ENCODE measurements at places on chromosomes 1 and 21.

DNA sequence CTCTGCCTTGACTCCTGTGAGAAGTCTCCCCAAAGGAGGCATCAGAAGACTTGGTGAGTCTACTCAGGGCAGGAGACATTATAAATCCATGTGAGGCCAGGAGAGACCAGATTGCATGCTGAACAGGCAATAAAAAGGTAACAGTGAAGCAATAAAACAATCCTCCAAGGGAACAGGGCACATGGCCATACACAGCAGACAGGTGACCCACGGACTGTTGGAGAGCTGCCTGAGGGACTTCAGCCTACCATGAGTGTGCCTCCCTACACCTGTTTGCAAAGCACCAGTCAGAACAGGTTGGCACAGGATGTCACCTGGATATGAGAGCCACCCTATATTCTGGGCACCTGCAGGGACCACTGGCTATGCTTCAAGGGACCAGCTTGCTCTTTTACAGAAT, 67.6 kb downstream of the MAB21L3 start:
- DNase-seq, result no peak

DNA sequence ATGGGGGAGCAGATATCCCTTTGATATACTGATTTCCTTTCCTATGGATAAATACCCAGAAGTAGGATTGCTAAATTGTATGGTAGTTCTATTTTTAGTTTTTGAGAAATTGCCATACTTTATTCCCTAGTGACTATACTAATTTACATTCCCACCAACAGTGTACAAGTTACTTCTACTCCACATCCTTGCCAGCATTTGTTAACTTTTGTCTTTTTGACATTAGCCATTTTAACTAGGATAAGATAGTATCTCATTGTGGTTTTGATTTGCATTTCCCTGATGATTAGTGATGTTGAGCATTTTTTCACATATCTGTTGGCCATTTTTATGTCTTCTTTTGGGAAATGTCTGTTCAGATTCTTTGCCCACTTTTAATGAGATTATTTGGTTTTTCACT, 620.6 kb upstream of the CAMK1G start:
- no peak for DNase-seq

GRCh38 chr1:39395357-39395831, 96.0 kb upstream of the BMP8A start:
- no peak for DNase-seq

GRCh38 chr1:31981972-31982371, 31.7 kb upstream of the KHDRBS1 start:
- DNase-seq, result no peak

DNA sequence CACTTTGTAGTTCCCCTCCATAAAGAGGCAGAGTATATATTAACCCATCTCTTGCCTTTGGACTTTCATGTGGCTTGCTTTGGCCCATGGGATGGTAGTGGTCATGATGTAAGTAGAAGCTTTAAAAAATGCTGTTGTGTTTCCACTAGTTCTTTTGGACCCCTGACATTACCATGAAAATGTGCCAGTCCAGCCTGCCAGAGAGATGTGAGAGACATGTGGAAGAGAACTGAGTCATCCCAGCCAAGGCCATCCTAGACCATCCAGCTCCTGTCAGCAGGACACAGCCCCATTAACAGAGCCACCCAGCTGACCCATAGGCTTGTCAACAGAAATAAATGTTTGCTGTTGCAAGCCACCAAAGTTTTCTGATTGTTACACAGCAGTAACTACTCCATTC, 3.9 kb upstream of the CD101 start:
- no peak for DNase-seq

GRCh38 chr1:237873487-237874211, 17.1 kb downstream of the ZP4 start:
- no peak for DNase-seq

GRCh38 chr1:228081578-228082213, 812 bp upstream of the ARF1 start:
- no peak for DNase-seq

- DNase-seq, result peak; percentile 72
Measured at GRCh38 chr1:217983051-217983375, 302.1 kb upstream of the RRP15 start.

DNA sequence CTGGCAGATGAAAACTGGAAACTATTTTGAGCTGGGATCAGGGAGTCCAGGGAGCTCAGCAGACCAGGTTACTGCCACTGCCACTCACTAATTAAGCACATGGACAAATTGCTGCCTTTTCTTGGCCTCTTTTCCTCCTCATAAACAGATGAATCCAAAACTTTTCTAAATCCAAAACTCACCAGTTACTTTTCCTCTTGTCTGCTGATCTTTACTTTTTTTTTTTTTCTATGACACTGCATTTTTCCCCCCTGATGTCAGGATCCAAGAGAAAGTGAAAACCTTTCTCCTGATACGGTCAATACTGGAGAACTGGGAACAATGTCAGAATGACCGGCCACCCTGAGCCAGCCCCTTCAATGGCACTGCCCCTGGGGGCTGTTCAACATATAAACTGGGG, 405.8 kb downstream of the DUSP10 start:
- no peak for DNase-seq

- no peak for DNase-seq
Measured at GRCh38 chr1:52595061-52595460, 7.1 kb upstream of the GPX7 start.

DNA sequence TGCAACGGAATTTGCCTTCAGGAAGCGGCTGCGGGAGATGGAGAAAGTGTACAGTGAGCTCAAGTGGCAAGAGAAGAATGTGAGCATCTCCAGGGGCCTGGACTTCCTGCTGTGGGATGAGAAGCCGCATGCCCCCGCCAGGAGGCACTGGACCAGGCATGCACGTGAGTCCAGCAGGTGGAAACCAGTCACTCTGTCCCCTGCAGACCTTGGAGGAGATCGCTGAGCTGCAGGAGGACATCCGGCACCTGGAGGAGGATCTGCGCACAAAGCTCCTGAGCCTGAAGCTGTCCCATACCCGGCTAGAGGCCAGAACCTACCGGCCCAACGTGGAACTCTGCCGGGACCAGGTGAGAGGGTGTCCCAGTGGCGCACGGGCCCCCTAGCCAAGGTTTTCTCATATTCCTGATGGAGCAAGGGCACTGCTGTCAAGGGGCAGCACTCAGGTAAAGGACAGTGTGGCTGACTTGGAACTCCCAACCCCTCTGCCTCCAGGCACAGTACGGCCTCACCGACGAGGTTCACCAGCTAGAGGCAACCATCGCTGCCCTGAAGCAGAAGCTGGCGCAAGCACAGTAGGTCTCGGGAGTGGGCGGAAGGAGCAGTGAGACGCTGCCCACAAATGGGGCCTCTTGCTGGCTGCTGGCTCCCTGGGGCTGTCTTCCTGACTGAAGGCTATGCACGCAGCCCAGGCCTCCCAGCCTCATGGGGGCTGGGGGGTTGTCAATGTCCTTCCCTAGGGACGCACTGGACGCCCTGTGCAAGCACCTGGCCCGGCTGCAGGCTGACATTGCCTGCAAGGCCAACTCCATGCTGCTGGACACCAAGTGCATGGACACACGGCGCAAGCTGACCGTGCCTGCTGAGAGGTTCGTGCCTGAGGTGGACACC, 1.2 kb upstream of the ADPRS start:
- DNase-seq, result no peak

All from D341Med (cell line).